ENCODE measurements at places on chromosomes 2 and 18.

DNA sequence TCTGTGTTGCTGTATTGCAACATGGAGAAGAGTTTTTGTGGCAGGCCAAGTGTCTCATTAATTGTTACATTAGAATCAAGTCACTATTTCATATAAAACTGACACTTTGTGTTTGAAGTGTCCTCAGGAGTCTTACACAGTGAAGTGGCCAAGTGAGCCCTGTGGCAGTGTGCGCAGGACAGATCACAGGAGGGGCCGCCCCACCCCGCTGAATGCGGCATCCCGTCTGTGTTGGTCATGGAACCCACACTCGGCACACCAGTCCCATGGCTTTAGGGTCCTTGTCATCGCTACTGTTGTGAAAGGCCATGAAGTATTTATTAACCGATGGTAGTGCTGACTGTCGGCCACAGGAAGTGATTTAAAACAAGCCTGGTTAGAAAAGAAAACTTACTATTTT is 144.7 kb upstream of the NFATC1 start:
- DNase-seq = no peak

GRCh38 chr18:23743733-23744333 is 54.6 kb downstream of the LAMA3 start:
- DNase-seq = no peak

DNA sequence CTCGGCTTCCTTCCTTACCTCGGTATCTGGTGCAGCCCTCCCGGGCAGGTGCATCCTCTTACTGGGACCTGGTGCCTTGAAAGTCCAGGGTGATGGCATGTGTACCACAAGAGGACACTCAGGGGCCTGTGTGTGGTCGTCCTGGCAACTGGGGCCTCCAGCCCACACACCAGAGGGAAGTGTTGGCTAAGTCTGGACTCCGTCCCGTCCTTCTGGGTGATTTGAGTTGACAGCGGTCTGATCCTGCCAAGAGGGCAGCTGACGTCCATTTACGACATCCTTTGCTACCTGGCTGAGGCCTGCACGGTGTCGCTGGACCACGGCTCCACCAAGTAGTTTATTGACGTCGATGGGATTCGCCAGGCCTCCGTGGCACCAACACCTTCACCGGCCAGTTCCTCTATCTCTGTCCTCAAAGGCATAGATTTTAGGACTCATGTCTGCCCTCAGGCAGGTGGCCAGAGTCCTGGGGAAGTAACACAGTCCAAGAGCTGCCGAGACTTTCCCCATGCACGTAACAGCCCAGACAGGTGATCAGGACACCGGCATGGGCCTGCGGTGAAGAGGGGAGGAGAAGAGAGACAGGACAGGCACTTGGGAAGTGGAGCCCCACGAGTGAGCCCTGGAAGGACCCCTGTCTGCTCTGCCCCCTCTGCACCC is 186.0 kb upstream of the HDAC4 start:
- DNase-seq = no peak

GRCh38 chr2:237515621-237516275 is 28.7 kb downstream of the MLPH start:
- no peak for DNase-seq

- no peak for DNase-seq
These were observed 170.3 kb downstream of the GFPT1 start for GRCh38 chr2:69216535-69217332.

DNA sequence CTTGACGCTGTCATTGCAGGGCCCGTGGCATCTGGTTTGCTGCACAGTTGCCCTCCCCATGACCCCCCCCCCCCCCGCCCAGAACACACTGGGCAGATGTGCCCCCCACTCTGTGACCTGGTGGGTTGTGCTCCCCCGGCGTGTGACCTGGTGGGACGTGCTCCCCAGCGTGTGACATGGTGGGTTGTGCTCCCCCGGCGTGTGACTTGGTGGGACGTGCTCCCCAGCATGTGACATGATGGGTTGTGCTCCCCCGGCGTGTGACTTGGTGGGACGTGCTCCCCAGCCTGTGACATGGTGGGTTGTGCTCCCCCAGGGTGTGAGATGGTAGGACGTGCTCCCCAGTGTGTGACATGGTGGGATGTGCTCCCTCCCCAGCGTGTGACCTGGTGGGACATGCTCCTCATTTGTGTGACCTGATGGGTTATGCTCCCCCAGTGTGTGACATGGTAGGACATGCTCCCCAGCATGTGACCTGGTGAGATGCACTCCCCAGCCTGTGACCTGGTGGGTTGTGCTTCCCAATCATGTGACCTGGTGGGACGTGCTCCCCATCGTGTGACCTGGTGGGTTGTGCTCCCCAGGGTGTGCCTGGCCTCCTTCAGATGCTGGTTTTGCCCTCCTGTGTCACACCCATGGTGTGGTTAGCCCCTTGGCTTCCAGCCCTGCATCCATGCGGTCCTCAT is 213.7 kb downstream of the AGAP1 start:
- DNase-seq = no peak

- DNase-seq = no peak
These were observed 156.7 kb downstream of the EVA1A start for GRCh38 chr2:75403991-75404428.

DNA sequence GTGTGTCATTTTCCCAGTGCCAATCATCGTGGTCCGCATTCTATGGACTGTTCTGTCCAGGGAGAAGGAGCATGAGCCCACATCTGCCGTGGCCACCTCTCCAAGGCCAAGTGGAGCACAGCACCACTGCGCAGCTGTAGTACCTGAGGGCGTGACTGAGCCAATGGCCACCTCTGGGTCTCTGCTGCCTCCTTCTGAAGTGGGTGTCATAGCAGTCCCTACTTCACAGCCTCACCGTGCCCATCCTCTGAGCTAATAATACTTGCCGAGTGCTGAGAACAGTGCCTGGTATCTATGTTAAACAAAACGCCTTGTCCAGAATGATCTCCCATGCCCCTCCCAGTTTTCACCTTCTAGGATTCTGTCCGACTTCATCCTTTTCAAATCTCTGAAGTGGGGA is 256.1 kb downstream of the PRKCE start:
- DNase-seq = no peak

DNA sequence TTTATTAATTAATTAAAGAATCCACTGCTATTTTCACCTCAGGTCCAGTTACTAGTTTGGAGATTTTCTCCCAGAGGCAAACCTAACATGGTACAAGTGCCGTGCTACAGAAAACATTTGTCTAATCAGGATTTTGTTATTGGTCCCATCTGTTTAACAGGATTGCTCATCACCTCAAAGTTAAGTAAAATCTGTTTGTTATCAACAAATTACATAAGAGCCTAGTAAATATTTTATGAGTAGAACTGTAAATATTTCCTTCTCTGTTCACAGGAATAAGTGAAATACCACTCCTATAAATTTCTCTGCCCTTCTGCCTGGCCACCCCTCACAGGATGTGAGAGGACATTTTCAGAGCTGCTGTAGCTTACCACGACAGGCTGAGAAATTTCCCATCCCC is 200.2 kb downstream of the RAD51AP2 start:
- DNase-seq = no peak

- DNase-seq = no peak
These were observed 141.0 kb downstream of the MAP2 start for GRCh38 chr2:209564816-209565215.

DNA sequence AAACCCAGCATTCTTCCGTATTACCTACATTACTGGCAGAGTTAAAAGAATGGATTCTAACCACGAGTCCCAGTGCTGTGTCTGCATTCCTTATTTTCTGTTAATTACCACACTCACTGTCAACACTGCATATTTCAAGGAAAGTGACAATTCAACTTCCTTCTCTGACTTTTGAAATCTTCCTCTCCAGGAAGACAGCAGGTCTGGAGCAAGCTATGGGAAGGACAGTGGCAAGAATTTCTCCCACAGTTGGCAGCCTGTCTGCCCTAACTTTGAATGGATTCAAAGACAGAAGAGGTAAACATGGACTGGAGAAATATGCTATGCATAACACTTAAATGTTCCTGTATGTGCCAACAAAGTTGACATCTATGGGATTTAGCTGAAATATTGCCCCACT is 700.5 kb upstream of the CHAC2 start:
- no peak for DNase-seq

DNA sequence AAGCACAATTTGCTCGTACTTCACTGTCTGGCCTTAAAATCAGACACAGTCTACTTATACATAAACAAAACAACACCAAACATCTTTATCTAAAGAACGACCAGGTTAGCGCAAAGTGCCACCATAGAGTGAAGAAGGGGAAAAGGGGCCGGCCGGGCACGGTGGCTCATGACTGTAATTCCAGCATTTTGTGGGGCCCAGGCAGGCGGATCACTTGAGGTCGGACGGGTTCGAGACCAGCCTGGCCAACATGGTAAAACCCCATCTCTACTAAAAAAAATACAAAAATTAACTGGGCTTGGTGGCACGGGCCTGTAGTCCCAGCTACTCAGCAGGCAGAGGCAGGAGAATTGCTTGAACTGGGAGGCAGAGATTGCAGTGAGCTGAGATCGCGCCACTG is 118.5 kb upstream of the RIOK3 start:
- no peak for DNase-seq

DNA sequence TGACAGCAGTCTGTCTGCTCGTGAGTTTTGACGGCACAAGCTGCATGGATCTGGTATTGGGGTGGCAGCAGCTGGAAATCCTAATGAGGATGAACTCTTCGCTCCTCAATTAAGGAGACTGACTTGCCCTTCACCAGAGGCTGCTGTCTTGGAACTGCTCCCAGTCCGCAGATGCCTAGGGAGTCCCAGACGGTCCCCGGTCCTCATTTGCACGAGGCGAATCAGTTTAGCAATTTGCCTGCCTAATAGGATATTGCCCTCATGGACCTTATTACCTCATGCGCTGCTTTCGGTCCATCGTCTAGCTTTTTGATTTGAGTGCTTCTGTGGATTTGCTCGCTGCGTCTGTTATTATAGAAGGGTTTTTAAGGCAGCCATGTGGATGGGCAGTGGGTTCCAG is 40.6 kb downstream of the ASAP2 start:
- no peak for DNase-seq

DNA sequence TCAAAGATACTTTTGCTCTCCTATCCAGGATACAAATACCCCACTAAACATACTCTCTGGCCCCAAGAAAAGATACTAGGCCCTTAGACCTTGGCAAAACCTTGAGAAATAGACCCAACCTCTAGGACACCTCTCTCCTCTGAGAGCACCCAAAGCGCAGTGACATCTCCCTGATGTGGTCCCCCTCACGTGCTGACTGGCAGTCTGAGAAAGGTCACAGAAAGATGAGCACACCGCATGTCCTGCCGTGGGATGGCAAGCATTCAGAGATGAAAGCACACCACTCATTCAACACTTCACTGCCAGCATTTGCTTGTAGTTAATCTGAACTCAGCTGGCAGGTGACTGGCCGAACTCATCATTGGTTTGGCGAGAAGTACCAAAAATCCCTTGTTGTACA is 6.1 kb upstream of the TBC1D8 start:
- DNase-seq = no peak

DNA sequence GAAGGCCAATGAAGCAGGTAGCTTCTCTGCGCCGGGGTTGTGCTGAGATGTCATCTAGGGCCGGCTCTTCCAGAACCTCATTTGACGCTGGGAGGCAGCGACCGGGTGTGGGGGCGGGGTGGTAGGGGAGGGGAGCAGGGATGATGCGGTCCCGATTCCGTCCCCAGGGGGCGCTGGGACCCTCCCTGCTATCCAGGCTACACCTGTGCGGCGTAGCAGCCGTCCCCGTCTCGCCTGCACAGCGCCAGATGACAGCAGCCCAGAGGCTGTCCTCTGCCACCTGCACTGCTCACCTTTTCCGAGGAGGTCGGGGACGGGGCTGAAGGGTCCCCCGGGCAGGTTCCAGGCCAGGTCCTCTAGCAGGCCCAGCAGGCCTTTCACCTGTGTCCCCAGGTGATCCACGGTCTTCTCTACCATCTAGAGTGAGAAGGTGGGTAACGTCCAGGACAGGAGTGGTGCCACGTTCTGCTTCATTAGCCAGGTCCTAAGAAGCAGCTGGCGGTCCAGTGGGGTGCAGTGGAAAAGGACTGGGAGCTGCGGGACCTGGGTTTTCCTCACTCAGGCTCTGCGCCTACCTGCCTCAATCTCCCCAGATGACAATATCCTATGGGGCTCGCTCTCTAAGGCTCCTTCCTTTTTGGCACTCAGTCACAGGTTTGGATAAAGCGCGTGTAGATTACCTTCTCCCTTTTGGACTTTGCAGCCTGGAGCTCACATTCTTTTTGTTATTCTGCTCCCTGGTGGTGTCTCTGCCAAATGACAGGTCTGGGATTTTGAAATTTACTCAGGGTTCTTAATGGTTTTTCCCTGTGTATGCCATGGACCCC is 56.0 kb upstream of the RAB6C start:
- DNase-seq = no peak

DNA sequence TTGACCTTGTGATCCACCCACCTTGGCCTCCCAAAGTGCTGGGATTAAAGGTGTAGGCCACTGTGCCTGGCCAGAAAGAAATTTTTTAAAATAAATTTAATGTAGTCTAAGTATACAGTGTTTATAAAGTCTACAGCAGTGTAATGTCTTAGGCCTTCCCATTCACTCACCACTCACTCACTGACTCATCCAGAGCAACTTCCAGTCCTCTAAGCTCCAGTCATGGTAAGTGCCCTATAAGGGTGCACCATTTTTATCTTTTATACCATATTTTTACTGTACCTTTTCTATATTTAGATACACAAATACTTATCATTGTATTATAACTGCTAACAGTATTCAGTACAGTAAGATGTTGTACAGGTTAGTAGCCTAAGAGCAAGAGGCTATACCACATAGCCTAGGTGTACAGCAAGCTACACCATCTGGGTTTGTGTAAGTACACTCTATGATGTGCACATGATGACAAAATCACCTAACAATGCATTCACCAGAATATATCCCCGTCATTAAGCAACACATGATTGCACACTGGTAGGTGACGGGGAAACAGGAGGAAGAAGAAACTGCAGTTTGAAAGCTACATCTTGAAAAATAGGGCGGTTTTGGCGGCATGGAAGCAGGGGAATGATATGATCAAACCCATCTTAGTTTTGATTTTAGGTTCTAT is 105.1 kb upstream of the ITGB6 start:
- DNase-seq = no peak

DNA sequence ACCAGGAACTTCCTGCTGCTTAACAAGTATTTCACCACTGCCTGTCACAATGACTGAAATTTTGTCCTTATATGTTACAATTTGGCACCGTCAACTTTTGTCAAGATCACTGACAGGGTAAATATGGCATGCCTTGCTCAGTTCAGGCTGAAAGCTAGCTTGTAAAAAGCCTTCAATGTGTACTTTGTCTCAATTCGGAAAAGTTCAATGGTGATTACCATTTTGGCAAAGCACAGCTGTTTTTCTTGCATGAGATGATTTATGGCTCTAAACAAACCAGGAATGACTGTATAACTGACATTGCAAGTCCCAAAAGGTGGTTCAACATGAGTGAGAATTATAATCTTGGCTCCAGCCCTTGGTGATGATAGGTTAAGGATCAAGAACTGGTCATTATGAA is 1255.2 kb downstream of the CNTNAP5 start:
- DNase-seq = no peak

- DNase-seq = no peak
These were observed 28.8 kb upstream of the INO80C start for GRCh38 chr18:35526495-35527059.

DNA sequence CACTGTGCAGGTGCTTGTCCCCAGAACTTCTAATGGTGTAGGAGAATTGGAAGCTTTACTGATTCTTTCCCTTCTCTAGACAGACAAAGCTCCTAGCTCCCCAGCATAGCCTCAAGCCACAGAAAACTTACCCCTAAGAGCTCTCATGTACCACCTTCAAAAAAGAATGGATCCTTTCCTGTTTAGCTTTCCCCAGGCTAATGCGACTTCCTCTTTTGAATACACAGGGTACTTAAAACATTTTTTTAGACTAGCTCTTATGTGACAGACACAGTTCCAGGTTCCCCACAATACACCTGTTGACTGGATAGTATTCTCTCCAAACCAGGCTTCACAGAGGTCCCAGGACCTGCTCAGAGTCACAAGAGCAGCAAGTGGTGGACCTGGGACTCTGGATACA is 8.3 kb downstream of the CTAGE1 start:
- no peak for DNase-seq

Measured in stimulated activated CD8-positive, alpha-beta memory T cell treated with anti-CD3 and anti-CD28 coated beads, Interleukin-4, amount 100 ng/mL, for 1 hour (primary cell).